Tibial nerve (tissue), 4 donors: ENCODE measurements at places on chromosomes 16 and 17. TPM values are rescaled to one million over a fixed set of nuclear protein-coding genes. Genes with fewer than 3 reads are reported as not detected.

DNA sequence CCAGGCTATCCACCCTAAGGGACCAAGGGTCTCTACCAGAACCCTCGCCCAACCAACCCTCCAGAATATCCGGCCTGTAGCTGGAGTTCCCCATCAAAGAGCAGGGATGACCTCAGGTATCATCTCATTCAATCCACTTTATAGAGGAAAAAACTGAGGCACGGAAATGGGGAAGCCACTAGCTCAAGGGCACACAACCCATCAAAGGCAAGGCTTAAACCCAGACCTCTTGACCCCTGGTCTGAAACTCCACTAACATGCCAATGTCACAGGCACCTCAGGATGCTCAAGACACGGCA, 1.6 kb downstream of the TBC1D10B start:
- no peak for DNase-seq

GRCh38 chr16:89330177-89330856, 112.8 kb downstream of the ZNF778 start:
- no peak for DNase-seq

NUDT21 gene
- total RNA-seq, result 46.5 TPM

PLA2G10 gene
- total RNA-seq, result not detected

DNA sequence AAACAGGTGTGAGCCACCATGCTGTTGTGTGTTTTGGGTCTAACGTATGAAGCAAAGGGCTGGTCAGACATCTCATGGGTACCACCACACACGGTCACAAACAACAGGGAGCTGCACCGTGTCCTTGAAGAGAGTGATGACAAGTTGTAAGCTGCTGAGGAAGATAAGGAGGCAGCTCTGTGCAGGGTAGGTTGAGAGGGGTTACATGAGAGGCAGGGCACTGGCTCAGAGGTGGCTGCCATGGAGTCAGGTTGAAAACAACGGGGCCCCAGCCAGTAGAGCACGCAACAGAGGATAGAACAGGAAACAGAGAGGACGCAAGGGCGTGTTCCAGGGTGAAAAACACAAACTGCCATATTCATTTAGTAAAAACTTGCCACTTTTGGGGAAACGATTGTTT, 52.2 kb downstream of the TRARG1 start:
- no peak for DNase-seq

GRCh38 chr17:57880086-57880456, 30.2 kb upstream of the MRPS23 start:
- DNase-seq, result no peak

KRT23 gene
- not detected for total RNA-seq

GRCh38 chr17:47867813-47868533, 17.0 kb upstream of the SP6 start:
- no peak for DNase-seq

DNA sequence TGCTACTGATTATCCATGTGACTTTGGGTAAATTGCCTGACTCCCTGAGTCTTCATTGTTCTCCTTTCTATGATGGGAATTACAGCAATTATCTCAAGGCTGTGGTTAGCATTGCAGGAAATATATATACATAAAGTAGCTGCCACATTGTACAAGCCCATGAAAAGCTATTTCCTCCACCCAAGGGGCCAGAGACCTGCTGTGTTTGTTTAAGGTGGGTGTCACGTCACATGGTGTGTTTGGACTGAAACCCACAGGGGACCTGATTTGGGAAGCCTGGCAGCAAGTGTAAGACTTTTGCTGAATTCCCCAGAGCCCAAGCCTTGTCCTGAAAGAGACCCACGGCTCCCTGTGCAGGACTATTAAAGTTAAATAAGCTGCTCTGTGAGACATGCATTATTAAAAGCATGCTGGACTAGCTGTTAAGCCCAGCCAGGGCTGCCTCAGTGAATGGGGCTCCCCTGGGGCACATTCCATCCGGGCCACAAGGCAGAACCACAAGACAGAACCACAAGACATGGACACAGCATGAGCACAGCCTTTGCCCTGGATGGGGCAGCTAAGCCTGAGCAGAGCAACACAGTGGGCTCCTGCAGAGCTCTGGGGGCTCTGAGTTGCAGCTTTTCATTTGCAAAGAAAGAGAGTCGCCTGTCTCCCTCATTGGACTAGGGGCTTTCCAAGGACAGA, 148.9 kb downstream of the SPACA3 start:
- no peak for DNase-seq

HOXB7 gene
- 2.2 TPM for total RNA-seq

DNA sequence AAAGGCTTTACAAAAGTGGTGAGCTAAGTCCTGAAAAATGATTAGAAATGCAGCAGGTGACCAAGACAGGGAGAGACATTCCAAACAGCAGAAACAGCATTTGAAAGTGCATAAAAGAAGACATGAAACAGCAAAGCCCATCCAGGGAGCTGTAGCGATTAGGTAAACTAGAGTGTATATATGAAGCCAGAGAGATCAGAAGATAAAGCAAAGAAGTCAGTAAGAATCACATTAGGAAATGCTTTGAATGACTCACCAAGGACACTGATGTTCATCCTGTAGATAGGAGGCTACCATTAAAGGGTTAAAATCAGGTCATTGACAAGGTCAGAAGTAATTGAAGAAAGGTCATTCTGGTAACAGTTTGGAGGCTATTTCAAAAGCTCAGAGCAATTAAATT, 27.6 kb upstream of the VAT1L start:
- DNase-seq, result no peak

DNA sequence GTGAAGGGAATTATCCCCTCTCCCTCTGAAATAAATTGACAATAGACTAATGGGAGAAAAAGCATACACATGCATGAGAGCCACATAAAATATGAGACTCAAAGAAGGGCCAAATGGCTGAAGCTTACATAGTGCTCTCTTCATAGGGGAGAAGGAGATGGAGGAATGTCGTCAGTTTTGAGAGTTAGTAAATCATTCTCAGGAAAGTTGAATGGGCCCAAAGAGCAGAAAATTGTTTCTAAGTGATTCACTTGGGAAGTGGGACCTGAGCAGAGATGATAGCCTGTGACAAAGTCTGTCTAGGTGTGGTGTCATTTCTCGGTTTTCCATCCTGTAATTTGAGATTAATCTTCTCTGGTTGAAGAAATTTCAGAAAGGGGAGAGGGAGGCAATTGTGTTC, 35.0 kb downstream of the BCAS3 start:
- DNase-seq, result no peak

DNA sequence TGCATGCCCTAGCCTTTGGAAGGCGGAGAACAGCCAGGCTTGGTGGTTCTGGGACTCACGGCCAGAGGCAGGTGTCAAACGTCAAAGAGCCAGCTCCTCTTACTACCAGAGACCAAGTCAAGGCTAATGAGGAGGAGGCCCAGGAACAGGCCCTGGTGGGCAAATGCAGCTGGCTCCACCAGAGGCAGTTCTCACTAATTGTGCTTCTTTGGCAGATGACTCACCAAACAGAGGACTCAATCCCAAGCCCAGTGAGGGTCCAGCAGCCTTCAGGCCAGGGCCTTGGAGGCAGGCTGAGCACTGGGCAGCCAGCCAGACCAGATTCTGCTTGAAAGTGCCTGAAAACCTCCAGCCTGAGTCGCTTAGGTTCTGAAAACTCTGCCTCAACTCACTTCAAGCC, 336.5 kb upstream of the CDH5 start:
- DNase-seq, result no peak

CBFA2T3 gene
- total RNA-seq, result 3.3 TPM

- no peak for DNase-seq
Measured at GRCh38 chr16:50213939-50214519, 52.3 kb upstream of the ADCY7 start.

- DNase-seq, result no peak
Measured at GRCh38 chr17:2151358-2152033, 96.6 kb downstream of the HIC1 start.

- DNase-seq, result no peak
Measured at GRCh38 chr16:252366-253337, 18.0 kb downstream of the FAM234A start.

DNA sequence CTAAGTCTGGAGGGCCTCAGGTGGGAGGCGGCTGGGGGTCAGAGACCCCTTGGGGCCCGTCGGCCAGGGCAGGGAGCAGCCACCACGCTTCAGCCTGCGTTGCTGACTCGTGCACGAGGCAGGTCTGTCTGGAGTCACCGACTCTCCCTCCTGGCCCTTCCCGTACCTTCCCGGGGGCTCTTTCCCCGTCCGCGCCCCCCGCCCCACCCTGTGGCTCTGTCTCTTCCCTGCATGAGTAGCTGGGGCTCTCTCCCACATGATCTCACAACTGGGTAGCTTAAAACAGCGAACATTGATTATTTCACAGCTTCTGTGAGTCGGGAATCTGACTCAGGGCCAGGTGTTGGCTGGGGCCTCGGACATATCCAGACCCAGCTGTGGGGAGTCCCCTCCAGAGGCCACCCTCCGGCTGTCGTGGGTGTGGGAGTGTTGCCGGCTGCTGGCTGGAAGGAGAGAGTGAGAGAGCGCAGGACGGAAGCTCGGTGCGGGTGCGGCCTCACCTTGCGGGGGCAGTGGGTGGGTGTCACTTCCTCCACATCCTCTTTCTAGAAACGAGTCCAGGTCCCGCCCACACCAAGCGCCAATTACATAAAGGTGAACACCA, 17.3 kb downstream of the BAHCC1 start:
- no peak for DNase-seq

DNA sequence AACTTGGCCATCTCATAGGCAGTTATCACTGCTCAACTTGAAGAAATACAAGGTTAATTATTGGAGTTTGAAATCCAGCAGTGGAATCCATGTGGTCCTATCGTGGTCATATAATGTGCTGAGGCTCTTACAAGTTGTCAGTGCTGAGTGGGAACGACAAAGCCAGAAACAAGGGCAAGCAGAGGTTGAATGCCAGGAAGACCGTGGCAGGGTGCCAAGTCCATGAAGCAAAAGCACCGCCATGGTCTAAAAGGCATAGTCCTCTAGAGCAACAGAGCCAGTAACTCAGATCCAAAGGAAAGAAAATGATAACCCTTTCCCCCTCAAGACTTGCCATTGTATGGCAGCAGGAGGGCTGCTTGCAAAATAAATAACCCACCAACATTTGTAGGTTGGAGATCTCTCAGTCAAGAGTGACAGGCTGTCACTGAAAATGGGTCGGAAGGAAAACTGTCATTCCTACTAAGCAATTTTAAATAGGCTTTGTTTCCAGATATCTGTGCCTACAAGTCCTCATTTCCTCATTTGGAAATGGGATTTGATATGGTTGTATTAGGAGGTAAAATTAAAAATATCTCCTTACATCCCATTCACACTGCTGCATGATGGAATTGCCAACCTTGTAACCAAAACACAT, 36.4 kb upstream of the HSBP1 start:
- peak; percentile 19 for DNase-seq

CCL7 gene
- not detected for total RNA-seq

DNA sequence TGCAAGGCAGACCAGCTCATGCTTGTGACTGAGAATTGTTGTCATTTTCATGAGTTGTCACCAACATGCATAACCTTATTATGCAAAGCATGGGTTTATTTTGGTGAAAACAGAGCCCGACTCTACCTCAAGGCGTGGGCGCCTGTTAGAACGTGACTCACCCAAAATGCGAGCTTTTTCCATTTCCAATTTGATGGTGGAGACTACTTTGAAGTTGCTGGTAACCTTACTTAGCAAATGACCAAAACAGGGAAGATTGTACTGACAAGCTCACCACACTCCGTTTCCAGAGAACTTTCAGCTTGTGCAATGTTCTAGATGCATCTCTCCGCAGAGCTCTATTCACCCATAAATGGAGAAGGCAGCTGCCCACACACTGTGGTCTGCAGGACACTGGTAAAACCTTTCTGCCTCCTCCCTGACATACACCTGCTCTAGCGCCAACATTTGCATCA, 284.5 kb downstream of the MAF start:
- DNase-seq, result no peak

LDAF1 gene
- total RNA-seq, result 43.5 TPM

HOXB13 gene
- not detected for total RNA-seq

- no peak for DNase-seq
Measured at GRCh38 chr17:58352596-58353388, 791 bp upstream of the SUPT4H1 start.

DNA sequence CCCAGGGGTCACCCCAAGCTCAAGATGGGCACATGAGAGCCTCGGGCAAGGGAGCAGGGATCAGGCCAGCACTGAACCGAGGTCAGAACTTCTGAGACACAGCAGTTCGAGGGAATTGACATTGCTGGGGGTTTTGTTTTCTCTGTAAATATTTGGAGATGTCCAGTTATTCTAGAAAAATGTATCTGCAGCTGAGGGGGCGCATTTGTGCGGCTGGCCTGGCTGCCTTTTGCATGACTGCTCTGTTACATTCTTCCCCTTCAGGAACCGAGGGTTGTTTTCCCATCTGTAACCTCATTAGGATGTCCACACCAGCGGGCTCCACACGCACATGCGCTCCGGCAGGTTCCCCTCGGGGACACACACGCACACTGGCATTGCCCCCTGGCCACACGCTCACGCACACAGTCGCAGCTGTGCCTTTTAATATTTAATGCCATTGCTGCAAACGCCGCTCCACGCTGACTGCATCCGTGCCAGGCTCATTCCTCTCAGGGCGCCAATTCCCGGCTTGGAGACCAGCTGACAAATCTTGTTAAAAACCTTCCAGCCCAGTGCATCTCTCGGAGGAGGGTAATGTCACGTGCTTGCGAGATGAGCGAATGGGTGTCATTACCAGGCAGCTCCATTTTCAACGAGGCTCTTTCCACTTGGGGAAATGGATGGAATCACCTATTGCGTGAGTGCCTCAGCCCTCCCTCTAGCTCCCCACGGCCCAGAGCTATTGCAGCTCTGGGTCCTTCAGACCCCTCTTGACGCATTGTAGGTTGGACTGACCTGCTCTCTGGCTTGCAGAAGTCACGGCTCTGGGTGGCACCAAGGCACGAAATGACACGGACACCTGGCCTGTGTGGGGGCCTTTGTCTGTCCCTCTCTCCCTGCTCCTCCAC, 13.1 kb downstream of the CCR7 start:
- DNase-seq, result no peak

TK1 gene
- total RNA-seq, result 6.6 TPM

DNA sequence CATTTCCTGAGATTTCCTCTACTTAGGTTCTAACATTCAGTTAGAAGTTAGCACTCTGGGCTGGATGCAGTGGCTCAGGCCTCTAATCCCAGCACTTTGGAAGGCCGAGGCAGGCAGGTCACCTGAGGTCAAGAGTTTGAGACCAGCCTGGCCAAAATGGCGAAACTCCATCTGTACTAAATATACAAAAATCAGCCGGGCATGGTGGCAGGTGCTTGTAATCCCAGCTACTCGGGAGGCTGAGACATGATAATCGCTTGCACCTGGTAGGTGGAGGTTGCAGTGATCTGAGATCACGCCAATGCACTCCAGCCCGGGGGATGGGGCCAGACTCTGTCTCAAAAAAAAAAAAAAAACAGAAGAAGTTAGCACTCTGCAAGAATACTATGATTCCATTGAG, 1430.9 kb downstream of the CDH11 start:
- DNase-seq, result no peak

GRCh38 chr17:16380640-16381495, at the start of gene UBB:
UBB (plus strand) TSS chr17:16381091; CDS start chr17:16381908, 817 bp downstream.
- peak; percentile 92 for DNase-seq

GRCh38 chr17:57735230-57735629, 9.9 kb downstream of the CCDC182 start:
- no peak for DNase-seq

DNA sequence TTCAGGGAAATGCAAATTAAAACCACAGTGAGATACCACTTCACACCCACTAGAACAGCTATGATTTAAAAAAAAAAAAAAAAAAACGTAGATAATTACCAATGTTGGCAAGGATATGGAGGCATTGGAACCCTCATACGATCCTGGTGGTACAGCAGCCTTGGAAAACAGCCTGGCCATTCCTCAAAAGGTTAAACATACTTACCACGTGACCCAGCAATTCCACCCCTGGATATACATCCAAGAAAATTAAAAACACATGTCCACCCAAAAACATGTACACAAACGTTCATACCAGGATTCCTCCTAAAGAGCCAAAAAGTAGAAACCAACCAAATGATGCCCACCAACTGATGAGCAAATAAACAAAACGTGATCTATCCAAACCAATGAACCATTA, 68.1 kb downstream of the GAS7 start:
- DNase-seq, result no peak
